ENCODE measurements at places on chromosomes 4 and X.
A peak's percentile ranks its signal among the peaks of the same experiment; 100 is the strongest.

DNA sequence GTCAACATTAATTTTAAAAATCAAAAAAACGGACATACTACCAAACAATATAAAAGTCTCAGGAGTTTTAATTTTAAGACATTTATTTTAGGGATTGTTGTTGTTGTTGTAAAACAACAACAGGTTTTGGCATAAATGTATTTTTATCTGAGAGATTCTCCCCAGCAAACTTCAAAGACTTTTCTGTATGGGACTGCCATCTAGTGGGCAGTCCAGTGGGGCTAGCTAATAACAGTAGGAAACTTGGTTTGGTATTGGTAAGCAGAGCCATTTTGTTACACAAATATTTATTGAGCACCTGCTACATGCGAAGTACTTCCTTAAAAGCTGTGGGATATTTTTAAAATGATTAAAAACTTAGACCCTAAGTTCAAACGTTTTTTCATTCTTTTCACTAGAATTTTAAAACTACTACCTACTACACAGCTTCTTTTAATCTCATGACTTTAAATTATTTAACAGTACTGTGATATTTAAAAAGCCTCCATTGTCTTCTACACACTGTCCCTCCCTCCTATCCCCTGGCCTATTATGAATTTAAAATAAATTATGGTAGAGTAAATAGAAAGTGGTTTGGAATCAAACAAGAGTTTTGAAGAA, 1028.4 kb upstream of the INTU start:
- no peak for DNase-seq

GRCh38 chrX:37287741-37288444, 61.3 kb upstream of the PRRG1 start:
- DNase-seq, result no peak

GRCh38 chr4:8643441-8643840, 50.9 kb downstream of the CPZ start:
- no peak for DNase-seq

DNA sequence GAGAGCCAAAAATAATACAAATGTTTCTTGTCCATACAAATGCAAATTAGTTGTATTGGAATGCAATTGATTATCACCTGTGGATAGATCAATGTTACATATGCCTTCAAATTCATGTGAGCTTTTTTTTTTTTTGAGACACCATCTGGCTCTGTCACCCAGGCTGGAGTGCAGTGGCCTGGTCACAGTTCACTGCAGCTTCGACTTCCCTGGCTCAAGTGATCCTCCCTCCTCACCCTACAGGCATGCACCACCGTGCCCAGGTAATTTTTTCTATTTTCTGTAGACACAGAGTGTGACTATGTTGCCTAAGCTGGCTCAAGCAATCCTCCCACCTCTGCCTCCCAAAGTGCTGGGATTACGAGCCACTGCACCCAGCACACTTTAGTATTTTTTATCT, 38.6 kb upstream of the TMEM184C start:
- DNase-seq, result no peak

DNA sequence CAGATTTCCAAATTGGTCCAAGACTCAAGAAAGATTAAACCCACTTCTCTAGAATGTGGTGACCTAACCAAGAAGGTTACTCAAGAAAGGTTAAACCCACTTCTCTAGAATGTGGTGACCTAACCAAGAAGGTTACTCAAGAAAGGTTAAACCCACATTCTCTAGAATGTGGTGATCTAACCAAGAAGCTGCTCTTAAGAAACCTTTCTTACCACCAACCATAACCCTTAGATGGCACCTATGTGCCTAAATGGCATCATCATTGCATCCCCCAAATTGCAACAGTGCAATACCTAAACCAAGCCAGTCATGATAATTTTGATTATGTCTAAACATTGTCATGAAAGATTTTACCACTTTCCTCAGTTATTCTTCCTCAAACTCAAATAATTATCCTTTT, 49.2 kb downstream of the IDS start:
- DNase-seq, result no peak

GRCh38 chr4:110799211-110799610, 176.3 kb upstream of the PITX2 start:
- no peak for DNase-seq

DNA sequence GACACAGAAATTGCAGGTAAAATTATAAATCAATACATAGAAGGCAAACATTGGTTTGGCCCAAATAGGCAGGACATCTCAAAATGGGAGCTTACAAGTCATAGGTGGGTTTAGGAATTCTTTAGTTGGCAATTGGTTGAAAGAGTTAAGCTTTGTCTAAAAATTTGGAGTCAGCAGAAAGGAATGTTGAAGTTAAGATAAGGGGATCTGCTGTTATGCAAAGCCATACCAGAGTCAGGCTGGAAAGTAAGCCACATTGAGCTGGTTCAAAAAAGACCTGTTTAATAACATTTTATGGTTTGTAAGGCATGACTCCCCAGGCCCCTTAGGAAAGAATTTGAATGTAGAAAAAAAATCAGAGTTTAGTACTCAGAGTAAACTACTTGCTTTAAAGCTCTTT, 92.6 kb downstream of the IL13RA2 start:
- DNase-seq, result no peak

- DNase-seq, result no peak
These were observed 151.0 kb downstream of the SH2D1A start for GRCh38 chrX:124497386-124497785.

GRCh38 chrX:121504153-121504552, 456.7 kb downstream of the GLUD2 start:
- no peak for DNase-seq

- no peak for DNase-seq
These were observed 33.3 kb upstream of the RBBP7 start for GRCh38 chrX:16903274-16904022.

DNA sequence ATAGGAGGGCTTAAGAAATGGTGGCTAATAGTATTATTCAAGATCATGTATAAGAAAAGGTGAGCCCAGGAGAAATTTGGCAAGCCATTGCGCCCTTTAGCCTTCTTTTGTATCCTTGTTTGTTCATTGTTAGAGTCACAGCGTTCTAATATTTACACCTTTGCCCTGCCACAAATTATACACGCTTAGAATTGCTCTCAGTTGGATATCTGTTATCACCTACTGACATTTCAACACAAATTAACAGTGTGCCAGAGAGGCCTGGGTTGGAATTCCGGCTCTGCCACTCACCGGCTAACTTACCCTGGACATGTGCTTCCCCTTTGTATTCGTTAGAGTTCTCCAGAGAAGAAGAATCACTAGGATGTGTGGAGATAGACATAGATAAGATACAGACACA, 148.7 kb upstream of the KIT start:
- no peak for DNase-seq

DNA sequence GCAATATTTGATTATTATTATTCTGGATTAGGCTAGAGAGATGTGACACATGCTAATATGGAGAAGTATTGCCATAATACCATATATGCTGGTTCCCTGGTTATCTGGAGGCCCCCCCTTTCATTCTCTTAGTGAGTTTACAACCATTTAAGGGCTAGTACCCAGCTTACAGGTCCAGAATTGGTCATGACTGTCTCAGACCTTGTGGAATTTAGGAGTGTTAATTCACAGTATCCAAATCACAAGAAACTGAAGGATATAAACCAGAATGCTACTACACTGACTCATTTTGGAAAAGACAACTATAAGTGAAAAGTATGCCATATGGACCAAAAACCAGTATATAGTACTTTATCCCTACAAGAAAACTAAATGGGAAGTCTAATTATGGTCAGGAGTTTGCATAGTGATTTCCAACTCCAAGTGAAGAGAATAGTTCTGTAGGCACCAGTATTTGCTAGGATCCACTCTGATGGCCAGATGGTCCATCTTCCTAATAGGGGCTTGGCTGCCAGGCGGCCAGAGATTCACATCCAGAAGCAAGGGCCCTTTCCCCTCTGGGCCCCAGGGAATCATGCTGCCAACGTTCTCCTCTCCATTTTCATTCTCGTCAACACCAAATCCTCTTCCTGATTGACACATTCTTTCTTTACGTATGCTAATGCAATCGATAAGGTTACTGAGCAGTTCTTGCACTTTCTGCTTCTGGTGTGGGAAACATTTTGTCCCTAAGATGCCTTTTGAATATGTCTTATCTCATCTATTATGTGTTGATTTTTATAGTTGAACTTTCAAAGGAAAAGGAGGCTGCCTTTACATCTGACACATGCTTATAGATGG, 123.6 kb downstream of the SHROOM3 start:
- no peak for DNase-seq

GRCh38 chr4:75939890-75940691, 722 bp downstream of the NAAA start:
- peak; percentile 70 for DNase-seq

DNA sequence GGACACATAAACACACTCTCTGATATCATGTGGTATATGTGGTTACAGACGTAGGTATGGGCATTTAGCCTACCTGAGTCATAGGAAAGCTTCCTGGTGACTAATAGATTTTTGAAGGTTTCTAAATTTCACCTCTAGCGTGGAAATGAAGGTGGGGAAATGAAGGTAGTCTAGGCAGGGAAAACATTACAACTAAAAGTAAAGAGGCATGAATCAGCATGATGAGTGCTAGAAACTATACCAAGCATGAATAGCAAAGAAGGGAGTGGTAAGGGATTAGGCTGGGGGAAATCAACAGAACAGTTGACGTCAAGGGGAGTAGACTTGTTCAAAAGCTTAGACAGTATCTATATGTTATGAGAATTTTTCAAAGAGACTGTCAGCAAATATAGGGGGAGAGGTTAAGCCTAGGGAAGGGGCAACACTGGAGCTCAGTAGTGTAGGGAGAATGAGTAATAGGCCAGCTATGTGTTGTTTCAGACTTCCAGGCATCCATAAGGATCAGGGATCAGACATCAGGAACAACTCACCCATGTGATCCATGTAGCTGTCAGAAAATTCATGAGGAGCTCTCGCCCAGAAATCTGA, 279.3 kb upstream of the DIPK2B start:
- DNase-seq, result no peak

DNA sequence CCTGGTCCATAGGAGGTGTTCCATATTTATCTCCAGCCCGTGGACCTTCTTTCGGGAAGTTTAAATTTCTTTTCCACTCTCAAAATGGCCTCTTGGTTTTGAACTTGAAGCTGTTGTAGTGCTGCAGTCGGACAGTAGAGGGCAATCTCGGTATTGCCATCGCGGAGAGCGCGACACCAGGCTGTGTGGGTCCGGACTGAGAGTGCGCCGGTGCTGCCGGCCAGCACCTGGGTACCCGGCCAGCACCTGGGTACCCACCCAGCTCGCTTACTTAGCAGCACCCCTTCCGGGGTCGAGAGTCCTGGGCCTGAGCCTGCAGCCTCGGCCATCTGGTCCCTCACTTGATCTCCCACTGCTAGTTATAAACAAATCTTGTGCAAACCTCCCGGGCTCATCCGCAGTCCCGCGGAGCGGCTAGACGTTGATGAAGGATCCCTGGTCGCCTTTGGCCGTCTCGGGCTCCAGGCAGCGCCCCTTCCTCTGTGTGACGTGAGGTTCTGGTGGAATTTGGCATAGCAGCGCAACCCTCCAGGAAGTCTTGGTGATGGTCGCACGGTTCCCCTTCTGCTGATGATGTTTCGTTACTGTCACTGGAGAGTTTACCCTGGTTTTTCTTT, 18.0 kb downstream of the FAM9A start:
- DNase-seq, result no peak

DNA sequence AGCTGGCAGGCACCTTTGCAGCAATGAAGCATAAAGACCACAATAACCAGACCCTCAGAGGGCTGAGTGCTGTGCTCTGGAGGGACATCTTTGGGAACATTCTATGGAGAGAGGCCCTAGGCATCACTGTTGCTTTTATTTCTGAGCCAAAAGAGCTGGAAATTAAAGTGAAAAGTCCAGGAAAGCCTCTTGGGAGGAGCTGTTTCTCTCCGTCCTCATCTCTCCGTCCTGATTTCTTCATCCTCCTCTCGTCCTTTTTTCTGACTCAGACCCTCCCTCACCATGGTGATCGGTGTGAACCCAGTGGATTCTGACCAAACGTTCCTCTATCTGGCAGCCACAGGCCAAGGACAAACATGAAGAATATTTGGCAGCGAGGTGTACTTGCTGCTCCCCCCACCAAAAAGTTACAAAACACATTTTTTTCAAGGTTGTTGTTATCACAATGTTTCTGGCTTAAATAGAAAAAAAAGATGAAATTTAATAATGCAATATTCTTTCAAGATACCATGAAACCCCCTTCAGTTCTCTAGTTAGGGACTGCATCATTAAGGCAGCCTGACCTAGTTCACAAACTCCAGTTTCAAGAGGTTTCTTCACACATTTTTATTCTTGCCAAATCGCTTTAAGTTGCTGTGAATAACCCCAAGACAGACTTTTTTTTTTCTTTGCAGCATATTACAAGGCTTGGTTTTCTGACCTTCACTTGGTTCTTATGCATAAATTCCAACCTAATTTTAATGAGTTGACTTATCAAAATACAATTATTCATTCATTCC, 80.2 kb downstream of the SCD5 start:
- DNase-seq, result no peak

- no peak for DNase-seq
These were observed 326.6 kb upstream of the F9 start for GRCh38 chrX:139203651-139204570.

- DNase-seq, result no peak
These were observed 67.6 kb upstream of the SLC7A3 start for GRCh38 chrX:70998411-70999027.

GRCh38 chrX:21612154-21612553, 46.0 kb downstream of the KLHL34 start:
- DNase-seq, result no peak

DNA sequence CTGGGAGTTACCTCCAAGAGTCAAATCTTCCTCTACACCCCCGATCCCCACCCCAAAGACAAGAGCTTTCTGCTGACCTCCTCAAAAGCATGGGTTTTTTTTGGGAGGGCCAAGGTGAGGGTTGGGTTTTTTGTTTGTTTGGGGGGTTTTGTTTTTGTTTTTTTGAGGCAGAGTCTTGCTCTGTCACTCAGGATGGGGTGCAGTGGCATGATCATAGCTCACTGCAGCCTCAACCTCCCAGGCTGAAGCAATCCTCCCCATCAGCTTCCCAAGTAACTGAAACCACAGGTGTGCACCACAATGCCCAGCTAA, 18.7 kb upstream of the WFS1 start:
- no peak for DNase-seq

DNA sequence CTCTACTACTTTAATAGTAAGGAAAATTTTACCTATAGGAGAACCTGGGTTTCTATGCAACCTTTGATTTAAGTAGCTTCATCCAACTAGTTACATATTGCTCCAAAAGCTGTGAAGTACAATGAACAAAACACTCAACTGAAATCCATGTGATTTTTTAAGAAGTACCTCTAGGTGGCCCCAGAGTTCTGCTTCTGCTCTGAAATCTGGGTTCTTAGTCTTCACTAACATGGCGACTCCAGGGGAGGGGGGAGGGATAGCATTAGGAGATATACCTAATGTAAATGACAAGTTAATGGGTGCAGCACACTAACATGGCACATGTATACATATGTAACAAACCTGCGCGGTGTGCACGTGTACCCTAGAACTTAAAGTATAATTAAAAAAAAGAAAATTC, 73.4 kb upstream of the MAGEB2 start:
- DNase-seq, result no peak

DNA sequence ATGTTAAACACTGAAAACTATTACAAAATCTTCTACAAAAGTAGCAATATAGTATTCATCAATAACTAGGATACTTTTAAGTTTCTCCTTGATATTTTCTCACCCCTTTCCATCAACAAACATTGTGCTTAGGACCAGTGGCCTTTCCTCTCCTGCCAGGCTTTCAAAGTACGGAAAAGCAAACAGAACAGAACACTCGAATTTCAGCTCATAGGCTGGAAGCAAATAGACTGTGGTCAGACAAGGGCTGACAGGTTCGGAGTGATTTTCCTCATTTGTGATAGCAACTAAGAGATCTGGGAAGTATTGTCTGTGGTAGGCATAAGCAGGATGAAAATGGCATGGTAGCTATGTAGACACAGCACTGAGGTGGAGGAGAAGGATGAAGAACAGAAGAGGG, 68.6 kb upstream of the SORBS2 start:
- DNase-seq, result no peak

Measured in T-helper 2 cell (primary cell).